ENCODE measurements at places on chromosomes 7 and 10.

GRCh38 chr10:35202050-35202449, 75.4 kb downstream of the CREM start:
- DNase-seq, result no peak

GRCh38 chr10:104445359-104445758, 91.7 kb downstream of the CFAP58 start:
- DNase-seq, result peak; percentile 68

- DNase-seq, result no peak
Observed at GRCh38 chr7:71782051-71782450, 630.1 kb downstream of the CALN1 start.

DNA sequence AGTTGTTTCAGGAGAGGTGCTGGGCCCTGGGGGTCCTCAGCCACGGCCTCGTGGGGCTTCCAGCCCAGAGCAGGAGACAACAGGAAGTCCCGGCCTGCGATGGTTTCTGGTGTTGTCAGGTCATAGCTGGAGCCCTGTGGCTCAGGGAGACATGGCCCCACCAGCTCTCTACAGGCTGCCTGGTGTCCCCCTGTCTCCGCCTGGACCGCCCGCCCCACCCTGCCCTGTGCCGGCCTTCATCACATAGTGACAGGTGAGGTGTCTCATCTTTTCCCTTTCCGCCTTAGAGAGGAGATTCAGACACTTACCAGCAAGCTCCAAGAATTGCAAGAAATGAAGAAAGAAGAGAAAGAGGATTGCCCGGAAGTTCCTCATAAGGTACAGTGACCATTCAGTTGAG, 35.8 kb downstream of the IQCE start:
- DNase-seq, result no peak

GRCh38 chr10:29681676-29682448, 47.1 kb upstream of the SVIL start:
- DNase-seq, result peak; percentile 15

DNA sequence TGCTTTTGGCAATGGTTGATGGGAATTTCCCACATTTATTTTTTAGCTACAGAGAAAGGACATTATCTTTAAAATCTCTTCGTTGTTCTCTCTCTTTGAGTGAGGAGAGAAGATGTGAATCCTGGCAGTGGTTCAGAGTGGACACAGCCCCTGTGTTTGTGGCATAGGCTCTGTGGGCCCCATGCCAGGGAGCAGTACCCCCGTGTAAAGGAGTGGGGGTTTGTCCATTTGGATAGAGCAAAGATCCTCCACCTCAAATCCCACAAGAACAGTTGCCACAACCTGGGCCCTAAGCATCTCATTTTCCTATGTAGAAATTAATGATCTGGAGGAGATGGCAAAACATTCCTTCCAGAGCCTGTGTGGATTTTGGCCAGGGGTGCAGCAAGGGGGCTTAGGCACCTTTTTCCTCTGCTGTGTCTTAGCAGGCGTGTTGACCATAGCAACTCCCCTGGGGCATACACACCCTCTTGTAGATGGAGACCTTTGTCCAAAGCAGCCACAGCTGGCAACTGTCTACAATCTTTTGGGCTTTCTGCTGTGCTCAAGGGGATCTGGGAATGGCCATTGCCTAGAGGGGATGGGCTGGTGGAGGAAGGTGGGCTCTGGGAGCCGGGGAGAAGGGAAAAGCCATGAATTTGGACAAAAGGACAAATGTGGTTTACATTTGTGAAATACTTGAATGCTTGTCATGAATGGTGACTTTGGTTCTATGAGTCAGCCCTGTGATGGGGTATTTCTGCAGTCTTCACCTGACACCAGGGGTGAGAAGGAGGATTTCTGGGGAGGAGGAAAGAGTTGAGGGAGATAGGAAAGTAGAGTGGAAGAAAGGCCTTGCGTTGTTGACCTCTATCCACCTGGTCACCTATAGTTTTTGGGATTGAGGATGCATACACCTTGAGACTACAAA, 92.0 kb downstream of the TCF7L2 start:
- DNase-seq, result peak; percentile 48

DNA sequence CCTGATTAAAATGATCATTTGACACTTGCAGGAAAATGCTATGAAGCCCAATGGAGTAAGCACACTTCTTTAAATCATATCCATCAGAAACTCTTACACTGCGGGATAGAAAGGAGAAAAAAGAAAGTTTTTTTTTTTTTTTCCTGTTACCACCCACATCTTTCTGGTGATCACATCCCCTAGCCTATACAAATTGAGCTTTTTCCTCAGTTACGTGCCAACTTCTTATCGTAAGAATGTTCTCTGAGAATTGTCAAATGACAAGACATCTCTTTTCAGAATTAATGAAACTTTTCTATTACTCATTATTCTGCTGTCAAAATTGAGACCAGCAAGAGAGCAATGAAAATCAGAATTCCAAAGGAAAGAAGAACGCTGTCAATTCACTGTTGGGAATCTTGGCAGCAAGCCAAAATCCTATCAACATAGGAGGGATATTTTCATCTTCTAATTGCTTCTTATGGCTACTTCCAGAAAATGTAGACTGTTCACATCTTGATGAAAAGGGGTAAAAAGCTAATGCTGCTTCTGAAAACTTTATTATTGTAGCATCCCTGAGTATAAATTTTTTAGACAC, 179.5 kb downstream of the ADAM12 start:
- no peak for DNase-seq

DNA sequence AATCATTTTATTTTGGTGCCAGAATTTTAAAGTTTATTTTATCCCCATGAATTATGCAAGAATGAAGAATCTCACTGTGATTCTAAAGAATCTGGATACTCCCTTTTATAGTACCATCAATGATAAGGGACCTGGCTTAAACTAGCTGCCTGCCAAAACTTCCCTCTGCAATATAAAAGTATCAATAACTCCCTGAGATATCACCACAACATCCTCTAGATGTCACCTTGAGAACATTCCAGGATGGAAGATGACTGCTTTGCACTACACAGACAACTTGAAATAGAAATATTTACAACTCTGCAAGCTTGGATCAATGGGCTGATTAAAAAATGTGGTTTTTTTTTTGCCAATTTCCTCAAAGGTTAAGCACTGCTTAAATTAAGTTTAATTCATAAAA, 142.1 kb downstream of the SLC25A13 start:
- no peak for DNase-seq

GRCh38 chr7:141676618-141677017, 25.3 kb downstream of the DENND11 start:
- DNase-seq, result peak; percentile 91

DNA sequence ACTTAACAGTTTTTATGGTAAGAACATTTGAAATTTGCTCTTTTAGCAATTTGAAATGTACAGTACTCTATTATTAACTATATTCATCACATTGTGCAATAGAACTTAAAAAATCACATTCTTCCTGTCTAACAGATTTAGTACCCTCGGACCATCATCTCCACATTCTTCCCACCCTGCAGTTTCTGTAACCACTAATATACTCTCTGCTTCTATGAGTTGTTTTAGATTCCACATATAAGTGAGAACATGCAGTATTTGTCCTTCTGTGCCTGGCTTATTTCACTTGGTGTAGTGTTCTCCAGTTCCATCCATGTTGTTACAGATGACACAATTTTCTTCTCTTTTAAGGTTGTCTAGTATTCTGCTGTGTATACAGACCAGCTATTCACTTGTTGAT, 88.9 kb upstream of the SEC61G start:
- DNase-seq, result no peak

DNA sequence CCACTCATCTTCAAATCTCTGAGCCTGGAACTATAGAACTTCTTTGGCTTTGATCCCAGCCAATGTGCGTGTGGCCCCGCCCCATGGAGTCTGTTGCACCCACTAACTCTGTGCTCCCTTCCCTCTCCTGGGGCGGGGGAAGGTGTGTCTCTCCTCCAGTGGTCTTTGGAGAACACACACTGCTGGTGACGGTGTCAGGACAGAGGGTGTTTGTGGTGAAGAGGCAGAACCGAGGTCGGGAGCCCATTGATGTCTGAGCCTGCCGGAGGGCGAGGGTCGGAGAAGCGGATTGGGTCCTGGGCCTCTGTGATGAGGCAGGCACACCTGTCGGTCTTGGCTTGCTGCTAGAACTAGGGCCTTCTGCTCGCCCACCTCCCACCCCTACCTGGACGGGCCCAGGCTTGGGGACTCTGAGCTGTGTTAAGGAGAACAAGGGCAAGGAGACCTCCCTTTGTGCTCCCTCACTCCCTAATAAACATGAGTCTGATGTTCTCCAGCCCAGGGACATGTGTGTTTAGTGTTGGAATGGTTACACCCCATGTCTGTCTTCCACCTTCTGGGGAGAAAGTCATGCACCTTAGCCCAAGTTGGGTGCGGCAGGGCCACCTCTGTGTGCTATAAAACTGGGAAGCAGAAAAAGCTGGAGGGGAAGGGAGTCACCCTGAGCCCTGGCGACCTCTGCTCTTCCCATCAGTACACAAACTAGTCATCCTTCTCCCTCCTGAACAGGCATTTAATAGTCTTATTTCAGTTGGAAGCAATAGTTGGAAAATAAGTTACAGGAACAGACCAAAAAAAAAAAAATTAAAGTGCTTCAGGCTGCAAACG, 4.6 kb downstream of the TRAPPC14 start:
- DNase-seq, result no peak

GRCh38 chr7:143886826-143887477, 15.0 kb downstream of the TCAF1 start:
- no peak for DNase-seq

- no peak for DNase-seq
Observed at GRCh38 chr7:139131-139530, 53.2 kb upstream of the FAM20C start.

GRCh38 chr7:18475488-18475887, 20.1 kb upstream of the HDAC9 start:
- DNase-seq, result no peak

- no peak for DNase-seq
Observed at GRCh38 chr7:75595766-75596165, 103.6 kb downstream of the SPDYE5 start.

- no peak for DNase-seq
Observed at GRCh38 chr7:131747658-131748232, 191.3 kb upstream of the PODXL start.

DNA sequence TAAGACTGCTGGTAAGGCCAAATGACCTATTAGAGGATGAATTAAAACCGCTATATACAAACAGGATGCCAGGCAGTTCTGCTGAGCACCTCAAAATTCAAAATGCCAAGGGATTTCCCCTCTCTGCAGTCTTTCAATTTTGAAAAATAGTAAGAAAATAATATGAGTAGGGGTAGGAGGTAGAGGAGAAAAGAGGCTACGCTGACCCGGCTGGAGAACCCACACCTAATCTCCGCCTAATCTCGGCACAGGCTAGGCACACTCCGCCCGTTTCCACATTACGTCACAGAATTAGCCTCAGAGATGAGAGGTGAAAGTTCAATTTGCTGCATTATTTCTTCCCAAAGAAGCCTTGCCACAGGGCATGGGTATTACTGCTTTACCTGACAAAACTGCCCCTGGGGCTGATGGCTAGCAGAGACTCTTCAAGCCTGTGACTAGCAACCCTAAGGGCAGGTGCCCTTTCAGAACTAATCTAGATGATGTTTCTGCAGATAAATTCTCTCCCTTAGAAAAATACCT, 21.3 kb upstream of the SPOCK2 start:
- no peak for DNase-seq

- DNase-seq, result no peak
Observed at GRCh38 chr7:113119429-113119828, 1.1 kb upstream of the SMIM30 start.

DNA sequence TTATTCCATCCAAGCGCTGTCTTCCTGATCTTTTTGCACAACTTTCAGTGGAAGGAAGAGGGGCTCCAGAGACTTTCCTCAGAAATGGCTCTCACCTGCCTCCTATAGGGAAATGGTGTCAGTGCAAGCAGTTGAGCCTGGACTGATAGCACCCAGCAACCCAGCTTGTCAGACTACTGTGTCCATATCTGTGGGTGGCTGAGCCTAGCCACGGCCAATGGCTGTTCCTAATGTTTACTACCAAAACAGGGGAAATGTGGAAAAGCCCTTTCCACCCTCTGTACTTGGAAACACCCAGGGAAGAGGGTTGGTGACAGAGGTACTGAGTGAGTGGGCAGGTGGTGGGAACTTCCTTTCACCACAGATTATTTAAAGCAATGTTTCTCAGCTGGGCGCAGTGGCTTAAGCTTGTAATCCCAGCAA, 4.3 kb upstream of the YKT6 start:
- DNase-seq, result peak; percentile 71

GRCh38 chr10:112539340-112539739, 92.3 kb downstream of the VTI1A start:
- DNase-seq, result no peak

DNA sequence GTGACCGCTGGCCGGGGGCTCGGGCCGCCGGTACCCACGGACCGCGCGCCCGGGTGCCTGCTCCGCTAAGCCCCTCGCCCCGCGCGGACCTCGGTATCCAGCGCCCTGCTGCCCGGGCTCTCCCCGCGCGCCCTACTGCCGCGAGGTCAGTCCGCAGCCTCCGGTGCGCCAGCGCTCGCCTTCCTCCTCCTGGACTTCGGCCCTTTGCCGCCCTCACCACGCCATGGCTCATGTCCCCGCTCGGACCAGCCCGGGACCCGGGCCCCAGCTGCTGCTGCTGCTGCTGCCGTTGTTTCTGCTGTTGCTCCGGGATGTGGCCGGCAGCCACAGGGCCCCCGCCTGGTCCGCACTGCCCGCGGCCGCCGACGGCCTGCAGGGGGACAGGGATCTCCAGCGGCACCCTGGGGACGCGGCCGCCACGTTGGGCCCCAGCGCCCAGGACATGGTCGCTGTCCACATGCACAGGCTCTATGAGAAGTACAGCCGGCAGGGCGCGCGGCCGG, 483 bp downstream of the GDF10 start:
- DNase-seq, result no peak

DNA sequence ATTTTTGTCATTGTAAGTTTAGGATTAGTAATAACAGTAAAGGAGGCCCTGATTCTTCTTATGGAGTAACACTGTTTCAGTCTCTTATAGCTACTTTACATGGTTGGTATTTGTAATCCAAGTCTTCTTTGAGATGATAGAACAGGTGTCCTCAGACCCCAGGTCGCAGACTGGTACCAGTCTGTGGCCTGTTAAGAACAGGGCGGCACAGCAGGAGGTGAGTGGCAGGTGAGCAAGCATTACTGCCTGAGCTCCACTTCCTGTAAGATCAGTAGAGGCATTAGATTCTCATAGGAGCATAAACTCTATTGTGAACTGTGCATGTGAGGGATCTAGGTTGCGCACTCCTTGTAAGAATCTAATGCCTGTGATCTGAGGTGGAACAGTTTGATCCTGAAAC, 77.3 kb downstream of the STK31 start:
- no peak for DNase-seq

GRCh38 chr10:109880886-109881768, 42.2 kb downstream of the XPNPEP1 start:
- DNase-seq, result no peak

GRCh38 chr7:143901332-143901667, 676 bp downstream of the TCAF1 start:
- DNase-seq, result peak; percentile 46

All from MCF 10A (cell line).